ENCODE measurements at places on chromosomes 1 and 21.
A peak's percentile ranks its signal among the peaks of the same experiment; 100 is the strongest.

GRCh38 chr1:228785366-228786330 is 50.4 kb downstream of the RHOU start:
- H3K4me3 ChIP-seq = no peak overlapping the region
- H3K4me1 ChIP-seq = peaks cover 3% of the 10 kb centered on the region
- peaks cover 12% of the 10 kb centered on the region for H3K27me3 ChIP-seq
- no peaks in the 10 kb centered on the region for H3K36me3 ChIP-seq
- H3K27ac ChIP-seq = no peak overlapping the region

- H3K36me3 ChIP-seq = no peaks in the 10 kb centered on the region
- no peak overlapping the region for H3K27ac ChIP-seq
- H3K27me3 ChIP-seq = no peaks in the 10 kb centered on the region
- H3K4me3 ChIP-seq = no peak overlapping the region
Measured at GRCh38 chr1:217857061-217857460, 225.9 kb downstream of the SPATA17 start.

DNA sequence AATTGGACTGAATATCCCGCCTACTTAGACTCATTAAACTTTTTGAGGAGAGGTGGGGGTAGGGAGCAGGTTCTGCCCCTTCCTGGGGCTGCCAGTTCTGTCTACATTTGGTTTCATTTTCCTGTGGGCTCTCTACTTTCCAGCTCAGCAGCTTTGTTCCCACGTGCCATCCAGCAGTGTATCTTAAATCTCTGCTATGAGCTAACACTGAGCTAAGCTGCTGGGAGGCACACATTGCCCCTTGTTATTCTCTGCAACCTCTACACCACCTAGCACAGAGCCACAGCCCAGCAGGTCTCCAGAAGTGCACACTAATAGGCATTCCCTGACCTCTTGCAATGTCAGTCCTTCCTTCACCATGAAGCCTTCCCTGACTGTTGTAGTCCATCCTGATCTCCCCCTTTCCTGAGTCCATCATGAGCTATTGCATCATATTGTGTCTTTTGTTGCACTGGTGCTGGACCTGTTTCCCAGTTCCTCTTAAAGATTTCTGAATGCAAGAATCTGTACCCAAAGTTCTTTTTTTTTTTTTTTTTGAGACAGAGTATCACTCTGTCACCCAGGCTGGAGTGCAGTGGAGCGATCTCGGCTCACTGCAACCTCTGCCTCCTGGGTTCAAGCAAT is 28.7 kb upstream of the NRDC start:
- peaks cover 19% of the 10 kb centered on the region for H3K27me3 ChIP-seq
- H3K27ac ChIP-seq = no peak overlapping the region
- H3K4me1 ChIP-seq = no peaks in the 10 kb centered on the region
- DNase-seq = no peak
- no peak overlapping the region for H3K4me3 ChIP-seq
- H3K36me3 ChIP-seq = no peaks in the 10 kb centered on the region

DNA sequence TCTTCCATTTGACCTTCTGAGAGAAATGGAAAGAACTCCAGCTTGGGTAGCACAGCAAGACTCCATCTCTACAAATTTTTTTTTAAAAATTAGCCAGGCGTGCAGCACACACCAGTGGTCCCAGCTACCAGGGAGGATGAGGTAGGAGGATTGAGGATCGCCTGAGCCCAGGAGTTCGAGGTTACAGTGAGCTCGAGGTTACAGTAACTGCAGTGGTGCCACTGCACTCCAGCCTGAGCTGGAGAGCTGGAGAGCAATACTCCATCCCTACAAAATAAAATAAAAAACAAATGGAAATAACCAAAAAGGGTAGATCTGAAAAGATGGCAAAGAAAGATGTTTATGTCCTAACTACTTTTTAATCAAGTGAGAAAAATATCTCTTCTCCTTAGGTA is 14.5 kb downstream of the POGZ start:
- H3K4me3 ChIP-seq = no peak overlapping the region
- DNase-seq = no peak
- no peaks in the 10 kb centered on the region for H3K27me3 ChIP-seq
- peak overlapping the region; percentile 16 for H3K27ac ChIP-seq
- H3K4me1 ChIP-seq = peaks cover 33% of the 10 kb centered on the region

- H3K36me3 ChIP-seq = no peaks in the 10 kb centered on the region
- no peak overlapping the region for H3K27ac ChIP-seq
- no peak overlapping the region for H3K4me3 ChIP-seq
- H3K4me1 ChIP-seq = no peaks in the 10 kb centered on the region
- no peaks in the 10 kb centered on the region for H3K27me3 ChIP-seq
Measured at GRCh38 chr1:97743129-97743528, 177.7 kb downstream of the DPYD start.

DNA sequence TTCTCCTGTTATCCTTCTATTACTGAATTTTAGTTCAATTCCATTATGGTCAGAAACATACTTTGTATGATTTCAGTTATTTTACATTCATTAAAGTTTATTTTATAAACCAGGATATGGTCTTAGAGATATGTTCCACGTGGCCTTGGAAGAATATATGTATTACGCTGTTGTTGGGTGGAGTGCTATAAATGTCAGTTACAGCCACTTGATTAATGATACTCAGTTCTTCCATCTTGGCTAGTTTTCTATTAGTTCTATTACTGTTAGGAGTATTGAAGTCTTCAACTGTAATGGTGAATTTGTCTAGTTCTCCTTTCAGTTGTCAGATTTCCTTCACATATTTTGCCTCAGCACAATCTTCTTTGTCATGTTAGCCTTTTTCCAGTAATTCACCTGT is 26.7 kb downstream of the CCSAP start:
- no peak for DNase-seq
- H3K4me3 ChIP-seq = no peak overlapping the region
- H3K27me3 ChIP-seq = no peaks in the 10 kb centered on the region
- H3K36me3 ChIP-seq = peaks cover 20% of the 10 kb centered on the region
- H3K27ac ChIP-seq = no peak overlapping the region
- H3K4me1 ChIP-seq = no peaks in the 10 kb centered on the region

Measured in activated T-helper 2 cell treated with anti-CD3 and anti-CD28 coated beads, Interferon-gamma antibody, Interleukin-2, Interleukin-4, amounts not matched to agents 10 μg/mL and 5 μg/mL and 100 μg/mL, durations not matched to agents 14 hours and 24 hours and 36 hours (primary cell).